Stimulated activated CD8-positive, alpha-beta memory T cell treated with anti-CD3 and anti-CD28 coated beads, Interleukin-2, amount 100 ng/mL, for 48 hours (primary cell): ENCODE measurements at places on chromosomes 4 and X.
A peak's percentile ranks its signal among the peaks of the same experiment; 100 is the strongest.

- DNase-seq, result no peak
Observed at GRCh38 chrX:110746014-110746413, 49.6 kb downstream of the CHRDL1 start.

GRCh38 chr4:122854447-122855352 lies 28.1 kb downstream of the FGF2 start:
- DNase-seq, result no peak

DNA sequence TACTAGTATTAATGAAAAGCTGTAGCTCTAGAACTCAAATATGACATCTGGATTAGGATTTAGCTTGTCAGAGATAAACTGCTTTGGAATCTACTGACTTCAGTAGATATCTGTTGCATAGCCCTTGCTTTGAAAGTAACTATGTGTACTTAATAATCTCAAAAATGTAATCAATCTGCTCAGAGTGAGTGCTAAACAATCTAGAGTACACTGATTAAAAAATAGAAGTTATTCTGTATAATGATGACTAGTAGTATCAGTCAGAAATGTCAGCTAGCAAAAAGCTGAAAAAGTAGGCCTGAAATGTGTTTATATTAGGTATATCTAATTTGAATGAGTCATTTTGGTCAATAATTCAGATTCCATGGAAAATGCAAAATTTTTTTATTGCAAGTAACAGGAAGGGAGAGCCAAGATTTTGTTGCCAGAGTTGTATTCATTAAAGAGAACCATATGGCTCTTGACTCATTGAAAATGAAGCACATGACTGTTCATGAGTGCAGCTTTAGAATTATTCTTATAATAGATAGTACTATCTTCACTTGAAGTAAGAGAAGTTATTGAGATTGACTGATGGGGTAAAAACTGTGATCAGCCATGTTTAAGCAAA lies 20.0 kb downstream of the CLCN3 start:
- DNase-seq, result no peak

- DNase-seq, result no peak
Observed at GRCh38 chrX:30663322-30663721, 10.1 kb downstream of the GK start.

DNA sequence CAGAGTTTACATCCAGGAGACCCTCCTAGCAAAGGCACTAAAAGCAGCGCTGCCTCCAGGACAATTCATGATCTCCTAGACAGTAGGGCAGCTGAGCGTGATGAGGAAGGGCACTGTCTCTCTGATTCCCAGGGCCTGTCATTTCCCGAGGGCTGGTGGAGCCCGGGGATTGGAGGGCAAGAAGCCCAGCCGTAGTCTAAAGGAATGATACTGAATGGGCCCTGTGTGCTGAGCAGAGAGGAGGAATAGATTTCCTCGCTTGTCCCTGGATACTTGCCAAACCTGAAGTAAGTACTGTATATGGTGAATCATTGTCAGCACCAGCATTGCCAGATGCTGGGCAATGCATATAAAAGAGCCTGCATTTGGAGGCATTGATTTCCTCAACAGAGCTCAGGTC lies 88.0 kb upstream of the SLITRK2 start:
- DNase-seq, result no peak

- DNase-seq, result no peak
Observed at GRCh38 chrX:96407501-96407900, 277.1 kb upstream of the DIAPH2 start.

DNA sequence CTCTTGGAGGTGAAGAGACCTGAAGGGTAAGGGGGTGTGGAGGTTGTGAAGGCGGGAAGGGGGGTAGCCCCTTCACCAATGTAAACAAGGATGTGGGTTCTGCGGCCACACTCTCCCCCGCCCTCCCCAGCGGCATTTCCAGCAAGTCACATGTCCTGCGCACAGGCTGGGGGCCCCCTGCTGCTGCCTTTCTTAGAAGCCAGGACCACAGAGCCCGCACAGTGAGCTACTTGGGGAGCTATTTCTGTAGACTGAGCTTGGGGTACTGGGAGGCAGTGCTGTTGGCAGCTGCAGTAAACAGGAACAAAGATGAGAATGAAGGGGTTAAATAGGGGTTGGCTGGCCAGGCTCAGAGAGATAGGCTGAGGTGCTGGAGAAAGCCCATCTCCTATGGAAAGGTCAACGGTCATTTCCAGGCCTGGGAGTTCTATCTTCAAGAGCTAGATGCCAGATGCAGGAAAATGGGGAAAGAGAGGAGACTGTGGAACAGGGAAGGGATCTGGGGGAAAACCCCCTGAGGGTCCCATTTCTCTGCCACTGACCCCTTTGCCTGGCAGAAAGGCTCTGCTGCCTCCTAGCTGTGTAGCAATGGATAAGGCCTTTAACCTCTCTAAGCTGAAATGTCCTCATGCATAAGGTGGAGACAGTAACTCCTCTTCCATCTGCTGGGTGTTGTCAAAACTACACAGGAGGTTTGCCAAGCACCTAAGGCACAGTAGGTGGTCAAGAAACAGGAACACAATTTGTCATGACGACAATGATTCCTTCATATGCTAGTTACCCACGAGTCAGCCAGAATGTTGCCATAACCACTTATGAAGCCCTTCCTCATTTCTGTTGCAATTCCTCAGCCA lies 18.5 kb upstream of the PIM2 start:
- DNase-seq, result peak; percentile 89

GRCh38 chr4:126761947-126762662 lies 870.7 kb upstream of the INTU start:
- no peak for DNase-seq
